ENCODE measurements at places on chromosomes 6 and 20.

DNA sequence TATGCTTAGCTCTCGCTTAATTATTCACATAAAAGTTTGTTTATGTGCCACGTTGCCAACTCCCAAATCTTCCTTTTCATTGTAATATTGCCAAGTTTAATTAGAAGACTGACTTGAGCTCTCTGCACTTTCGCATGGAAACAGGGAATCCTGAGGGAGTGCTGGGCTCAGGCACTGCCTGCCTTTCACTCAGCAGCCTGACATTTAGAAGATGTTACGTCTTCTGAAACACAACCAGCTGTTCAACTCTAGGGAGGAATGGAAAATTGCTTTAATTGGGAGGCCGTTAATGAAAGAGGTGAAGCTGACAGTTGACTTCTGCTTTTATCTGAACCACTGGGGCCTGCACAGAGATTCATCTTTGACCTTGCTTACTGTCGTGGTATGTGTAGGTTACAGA is 77.4 kb upstream of the MTHFD1L start:
- DNase-seq: no peak

DNA sequence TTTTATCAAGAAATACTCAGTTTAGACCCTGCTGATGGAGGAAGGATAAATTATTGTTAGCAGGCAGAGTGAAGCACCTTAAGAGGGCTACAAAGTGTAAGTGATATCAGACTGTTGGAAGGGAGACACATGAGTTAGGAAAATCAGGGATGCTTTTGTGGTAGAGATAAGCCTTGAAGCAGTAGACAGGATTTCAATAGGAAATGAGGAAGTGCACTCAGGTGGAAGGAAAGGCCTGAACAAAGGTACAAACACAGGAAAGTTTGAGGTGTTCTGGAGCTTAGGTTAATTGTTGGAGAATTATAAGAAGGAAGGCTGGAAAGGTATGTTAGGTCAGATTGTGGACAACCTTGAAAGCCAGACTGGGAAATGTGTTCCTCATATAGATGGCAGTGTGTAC is 7.6 kb downstream of the CYB5R4 start:
- no peak for DNase-seq

DNA sequence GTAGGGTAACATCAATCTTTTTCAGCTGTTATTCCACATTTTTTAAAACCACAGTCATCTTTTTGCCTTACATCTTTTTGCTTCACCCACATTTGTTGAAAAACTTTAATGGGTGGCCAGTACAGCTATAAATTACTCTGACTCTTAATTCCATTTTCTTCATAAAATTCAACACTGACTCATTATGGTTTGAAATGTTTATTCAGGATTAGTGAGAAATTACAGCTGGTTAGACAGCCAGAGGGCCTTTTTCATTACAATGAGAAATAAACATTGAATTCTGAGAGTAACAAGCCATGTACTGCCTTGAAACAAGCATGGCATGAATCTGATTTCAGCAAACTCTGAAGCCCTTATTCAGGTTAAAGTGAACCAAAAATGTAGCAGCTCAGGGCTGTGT is 19.5 kb downstream of the NDUFAF4 start:
- DNase-seq: no peak

DNA sequence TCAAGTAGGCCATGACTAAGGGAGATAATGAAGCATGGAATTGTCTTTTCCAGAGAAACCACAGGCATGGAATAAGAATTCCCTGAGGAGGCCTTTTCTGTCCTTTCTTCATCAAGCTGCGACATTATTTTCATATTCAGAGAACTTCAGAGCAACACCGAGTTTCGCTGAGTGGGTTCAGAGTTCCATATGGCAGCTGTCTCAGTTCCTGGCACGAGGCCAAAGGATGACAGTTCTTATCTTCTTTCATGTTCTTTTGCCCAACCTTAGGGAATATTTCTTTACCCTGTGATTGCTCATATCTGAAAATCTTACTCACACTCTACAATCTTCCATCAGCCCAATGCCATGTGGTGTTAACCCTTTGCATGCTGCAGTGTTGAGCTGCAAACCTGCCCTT is 135.3 kb upstream of the BMP2 start:
- peak; percentile 52 for DNase-seq

DNA sequence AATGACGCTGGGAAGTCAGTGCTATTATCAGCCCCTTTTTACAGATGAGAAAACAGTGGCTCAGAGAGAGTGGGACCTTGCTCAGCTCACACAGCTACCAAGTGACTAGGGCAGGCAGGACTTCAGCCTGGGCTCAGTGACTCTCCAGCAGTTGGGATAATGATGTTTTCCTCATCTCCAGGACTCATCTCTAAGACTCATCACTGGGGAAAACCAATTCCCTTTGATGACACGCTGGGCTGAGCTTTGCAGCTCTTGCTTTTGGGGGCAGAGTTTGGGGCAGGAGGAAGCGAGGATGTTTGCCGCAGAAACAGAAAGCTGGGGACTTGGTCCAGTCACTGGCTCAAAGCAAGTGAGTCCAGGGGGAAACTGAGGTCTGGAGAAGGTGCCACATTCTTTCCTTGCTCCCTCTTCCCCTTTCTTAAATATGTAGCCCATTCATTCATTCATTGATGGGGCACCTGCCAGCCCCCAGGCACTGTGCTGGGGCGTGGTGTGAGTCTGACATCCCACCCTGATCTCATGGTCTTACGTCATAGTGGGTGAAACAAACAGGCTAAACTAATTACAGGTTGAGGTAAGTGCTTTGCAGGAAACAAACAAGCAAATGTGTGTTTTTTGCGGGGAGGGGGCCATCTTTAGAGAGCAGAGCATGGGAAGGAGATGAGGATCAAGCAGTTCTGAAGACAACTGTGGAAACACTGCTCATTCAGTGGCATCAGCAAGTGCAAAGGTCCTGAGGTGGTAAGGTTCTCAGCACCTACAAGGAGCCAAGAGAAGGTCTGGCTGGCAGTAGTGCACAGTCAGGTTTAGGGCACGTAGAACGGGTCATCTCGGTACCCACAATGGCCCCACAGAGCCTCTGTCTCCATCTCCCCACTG is 74.4 kb upstream of the PMEPA1 start:
- DNase-seq: no peak

GRCh38 chr6:44179072-44179536 is 20.5 kb downstream of the CAPN11 start:
- no peak for DNase-seq

GRCh38 chr6:14423955-14424354 is 306.4 kb downstream of the CD83 start:
- DNase-seq: no peak

DNA sequence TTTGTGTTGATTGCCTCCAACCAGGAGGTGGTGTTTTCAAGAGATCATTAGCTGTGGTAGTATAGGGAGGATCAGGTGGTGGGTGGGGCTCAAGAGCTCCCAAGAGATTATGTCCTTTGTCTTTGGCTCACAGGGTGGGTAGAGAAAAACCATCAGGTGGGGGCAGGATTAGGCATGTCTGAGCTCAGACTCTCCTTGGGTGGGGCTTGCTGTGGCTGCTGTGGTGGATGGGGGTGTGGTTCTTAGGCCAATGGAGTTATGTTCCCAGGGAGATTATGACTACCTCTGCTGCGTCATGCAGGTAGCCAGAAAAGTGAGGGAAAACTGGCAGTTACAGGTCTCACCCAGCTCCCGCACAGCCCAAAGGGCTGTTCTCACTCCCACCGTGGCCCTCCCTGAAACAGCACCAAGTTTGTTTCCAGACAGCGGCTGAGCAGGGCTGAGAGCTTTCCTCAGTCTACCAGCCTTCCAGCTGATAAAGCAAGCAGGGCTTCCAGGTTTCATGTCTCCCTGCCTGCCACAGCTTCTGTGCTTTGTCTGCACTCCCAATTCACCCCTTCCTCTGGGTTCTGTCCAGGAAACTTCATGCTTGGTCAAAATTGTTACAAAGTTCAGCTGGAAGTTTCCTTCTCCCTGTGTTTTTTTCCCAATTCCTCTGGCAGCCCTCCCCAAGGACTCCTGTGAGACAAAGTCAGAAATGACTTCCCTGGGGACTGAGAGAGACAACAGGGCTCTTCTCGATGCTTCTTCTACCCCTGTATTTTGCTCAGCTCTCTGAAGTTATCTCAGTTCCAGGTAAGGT is 481.1 kb upstream of the MAN1A1 start:
- no peak for DNase-seq

DNA sequence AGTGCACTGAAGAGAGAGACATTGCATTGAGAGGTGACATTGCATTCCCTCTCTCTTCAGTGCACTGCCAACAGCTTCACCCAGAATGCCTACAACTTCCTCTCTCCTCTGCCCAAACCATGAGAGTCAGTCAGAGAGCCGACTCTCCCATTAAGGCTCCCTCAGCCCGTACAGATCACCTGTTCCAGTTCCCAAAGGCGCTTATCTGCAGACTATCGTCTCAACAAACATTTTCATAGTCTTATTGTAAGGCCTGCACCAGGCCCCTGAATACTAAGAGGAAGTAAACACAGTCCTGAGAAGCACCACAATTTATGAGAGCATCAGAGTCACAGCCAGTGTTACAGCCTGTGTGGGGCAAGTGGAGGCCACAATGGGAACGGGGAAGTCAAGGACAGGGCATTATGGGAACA is 53.7 kb downstream of the GFOD1 start:
- no peak for DNase-seq

- no peak for DNase-seq
These were observed 26.5 kb upstream of the SYNDIG1 start for GRCh38 chr20:24442909-24443308.

DNA sequence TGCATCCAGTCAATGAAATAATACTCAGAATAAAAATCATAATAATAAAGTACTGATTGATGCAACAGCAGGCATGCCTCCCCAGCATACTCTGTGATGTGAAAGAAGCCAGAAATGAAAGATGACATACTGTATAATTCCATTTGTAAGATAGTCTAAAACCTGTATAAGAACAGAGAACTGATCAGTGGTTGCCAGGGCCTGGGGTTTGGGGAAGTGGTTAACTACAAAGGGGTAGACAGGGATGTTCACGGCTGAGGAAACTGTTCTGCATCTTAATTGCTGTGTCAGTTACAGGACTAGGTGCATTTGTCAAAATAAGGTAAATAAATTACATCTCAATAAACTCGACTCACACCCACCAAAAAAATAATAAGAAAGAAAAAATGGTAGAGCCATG is 81.3 kb upstream of the BMP2 start:
- DNase-seq: no peak

- DNase-seq: no peak
These were observed 220.3 kb downstream of the PREX1 start for GRCh38 chr20:48607544-48607865.

GRCh38 chr20:36499211-36499610 is 42.1 kb upstream of the MYL9 start:
- DNase-seq: no peak

- DNase-seq: no peak
These were observed at the start of gene HLA-DOA for GRCh38 chr6:33008944-33009861. HLA-DOA (minus strand) TSS chr6:33009591.

DNA sequence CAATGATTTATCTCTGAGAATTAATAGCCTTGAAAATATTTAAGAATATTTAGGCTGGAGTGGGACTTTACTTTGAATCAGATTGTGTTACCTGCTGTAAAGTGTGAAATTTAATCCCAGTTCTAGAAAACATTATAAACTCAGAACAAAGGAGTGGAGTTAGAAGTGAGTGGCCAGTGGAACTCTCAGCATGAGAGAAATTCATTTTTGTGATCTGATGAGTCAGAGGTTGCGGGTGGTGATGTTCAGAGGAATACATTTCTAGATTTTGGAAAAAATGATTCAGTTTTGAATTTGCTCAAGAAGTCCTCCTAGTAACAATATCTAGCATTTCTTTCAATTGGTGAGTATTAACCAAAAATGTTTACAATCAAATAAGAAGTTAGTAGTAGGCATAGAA is 167.5 kb downstream of the ZFAND3 start:
- no peak for DNase-seq

- DNase-seq: no peak
These were observed 815 bp downstream of the UTRN start for GRCh38 chr6:144285798-144286502.

GRCh38 chr20:957544-957943 is 41.4 kb upstream of the ANGPT4 start:
- DNase-seq: no peak

DNA sequence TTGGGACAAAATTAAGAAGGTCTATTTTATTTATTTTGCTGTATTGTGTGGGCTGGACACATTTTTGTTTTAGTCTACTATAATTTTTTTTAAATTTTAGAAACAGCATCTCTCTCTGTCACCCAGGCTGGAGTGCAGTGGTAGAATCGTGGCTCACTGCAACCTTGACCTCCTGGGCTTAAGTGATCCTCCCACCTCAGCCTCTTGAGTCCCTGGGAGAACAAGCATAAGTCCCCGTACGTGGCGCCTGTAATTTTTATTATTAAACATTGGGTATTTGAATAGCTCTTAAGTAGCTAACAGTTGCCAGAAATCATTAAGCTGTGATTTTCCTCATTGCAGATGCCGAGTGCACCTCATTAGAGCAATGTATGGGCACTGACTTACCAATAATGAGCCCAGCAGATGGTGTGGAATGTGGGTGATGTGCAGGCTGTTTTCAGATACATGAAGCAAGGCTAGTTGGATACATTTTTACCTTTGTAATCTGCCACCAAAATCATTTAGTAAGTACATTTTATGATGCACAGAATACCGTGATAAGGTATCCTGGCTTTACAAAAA is 10.3 kb upstream of the MAS1 start:
- no peak for DNase-seq

- no peak for DNase-seq
These were observed 2.3 kb upstream of the INSM1 start for GRCh38 chr20:20365480-20366161.

- DNase-seq: no peak
These were observed 161.4 kb downstream of the TBXT start for GRCh38 chr6:166005944-166006899.

DNA sequence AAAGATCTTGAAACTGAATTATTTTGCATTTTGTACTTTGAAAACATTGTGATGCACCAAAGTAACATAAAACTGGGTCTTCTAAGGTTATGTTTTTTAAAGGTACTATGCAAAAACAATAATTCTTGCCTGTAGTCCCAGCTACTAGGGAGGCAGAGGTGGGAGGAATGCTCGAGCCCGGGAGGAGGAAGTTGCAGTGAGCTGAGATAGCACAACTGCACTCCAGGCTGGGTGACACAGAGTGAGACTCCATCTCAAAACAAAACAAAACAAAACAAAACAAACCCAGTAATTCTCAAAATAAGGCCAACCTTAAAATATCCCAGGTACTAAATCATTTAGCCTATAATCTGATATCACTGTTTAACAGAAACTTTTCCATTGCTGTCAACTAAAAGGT is 269.6 kb downstream of the KHDC1L start:
- no peak for DNase-seq

GRCh38 chr6:28240471-28240870 is 11.6 kb downstream of the ZKSCAN4 start:
- DNase-seq: no peak

- no peak for DNase-seq
These were observed 18.2 kb downstream of the AKAP12 start for GRCh38 chr6:151257985-151258445.

DNA sequence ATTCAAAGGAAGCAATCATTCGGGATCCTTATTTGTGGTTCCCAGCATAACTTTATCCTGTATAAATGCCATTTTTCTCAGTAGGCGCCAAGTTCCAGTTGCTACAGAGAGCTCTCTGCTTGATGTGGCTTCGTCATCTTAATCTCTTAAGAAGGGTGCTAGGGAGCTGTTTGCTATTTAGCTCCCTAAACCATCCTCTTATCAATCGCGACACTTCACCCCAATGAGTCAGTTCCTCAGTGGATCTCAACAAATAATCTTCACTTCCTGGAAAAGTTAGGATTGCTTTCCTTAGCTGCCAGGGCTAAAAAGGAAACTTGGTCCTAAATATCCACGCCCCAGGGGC is 1.3 kb upstream of the NKAIN2 start:
- no peak for DNase-seq
